Activated naive CD4-positive, alpha-beta T cell (primary cell): ENCODE measurements at places on chromosomes 5 and 9.

- DNase-seq: no peak
Observed at GRCh38 chr5:87233143-87233542, 34.5 kb upstream of the RASA1 start.

GRCh38 chr5:118604106-118604505, 384.2 kb downstream of the DTWD2 start:
- no peak for DNase-seq

DNA sequence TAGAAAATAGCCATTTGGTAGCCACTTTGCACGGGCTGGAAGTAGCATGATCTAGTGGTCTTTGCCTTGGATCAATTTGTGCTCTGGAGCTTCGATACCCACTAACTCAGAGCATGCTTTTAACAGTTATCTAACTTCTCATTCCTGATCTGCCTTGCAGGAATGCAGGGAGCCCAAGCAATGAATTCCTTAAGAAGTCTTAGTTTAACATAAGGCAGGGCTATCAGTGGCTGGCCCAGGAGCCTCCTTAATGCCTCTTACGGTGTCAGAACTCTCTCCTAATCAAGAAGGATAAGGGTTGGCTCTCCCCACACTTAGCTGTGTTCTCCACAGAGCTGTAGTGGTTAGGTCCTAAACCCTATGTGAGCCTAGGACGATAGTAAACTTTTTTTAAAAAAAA, 95.8 kb upstream of the TBCA start:
- DNase-seq: no peak

DNA sequence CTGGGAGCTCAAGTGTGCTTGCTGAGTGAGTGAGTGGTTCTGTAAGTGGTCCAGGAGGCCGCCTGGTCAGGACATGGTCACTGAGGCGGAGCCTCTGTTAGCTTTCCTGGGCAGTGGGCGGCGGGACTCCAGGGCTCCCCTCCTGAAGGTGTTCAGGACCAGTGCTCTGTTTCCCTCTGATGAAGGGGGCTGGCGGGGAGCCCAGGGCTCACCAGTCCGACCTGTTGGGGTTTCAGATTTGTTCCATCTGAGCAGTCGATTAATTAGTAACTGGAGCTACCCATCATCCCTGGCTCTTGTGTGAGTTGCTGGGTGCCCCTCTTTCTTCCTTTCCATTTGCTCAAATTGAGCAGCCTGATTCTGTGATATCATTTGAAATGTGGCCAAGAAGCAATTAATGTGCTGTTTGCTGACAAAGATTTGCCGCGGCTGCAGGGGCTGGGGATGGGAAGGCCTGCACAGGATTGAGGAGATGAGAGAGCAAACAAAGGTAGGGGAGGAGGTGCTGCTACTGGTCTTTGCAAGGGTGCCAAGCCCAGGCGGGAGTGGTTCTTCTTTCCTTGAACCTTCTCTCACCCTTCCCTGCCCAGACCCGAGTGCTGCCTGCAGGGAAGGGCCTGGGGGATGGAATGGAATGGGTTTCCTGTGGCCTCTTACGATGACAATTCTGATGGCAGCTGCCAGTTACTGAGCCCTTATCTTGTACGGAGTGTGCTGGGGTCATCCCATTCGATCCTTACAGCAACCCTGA, 92.8 kb upstream of the PITX1 start:
- no peak for DNase-seq

- DNase-seq: no peak
Observed at GRCh38 chr5:72937517-72938061, 18.3 kb upstream of the FCHO2 start.

GRCh38 chr5:10903786-10904560, 142.9 kb upstream of the DAP start:
- DNase-seq: no peak

DNA sequence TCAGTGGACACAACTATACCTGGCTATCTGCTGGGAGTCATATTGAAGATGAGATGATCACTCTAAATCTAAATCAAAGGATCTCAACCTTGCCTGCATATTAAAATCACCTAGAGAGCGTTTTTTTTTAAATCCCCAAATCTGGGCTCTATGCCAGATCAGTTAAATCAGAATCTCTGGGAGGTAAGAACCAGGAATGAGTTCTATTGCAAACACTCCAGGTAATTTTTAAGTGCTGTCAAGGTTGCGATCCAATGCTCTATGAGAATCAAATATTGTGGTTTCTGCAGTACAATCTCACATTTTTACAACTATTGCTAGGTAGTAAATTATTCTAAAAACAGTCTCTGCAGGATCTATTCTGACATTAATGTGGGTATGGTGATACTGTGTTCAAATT, 202.3 kb upstream of the OR13F1 start:
- DNase-seq: no peak

- no peak for DNase-seq
Observed at GRCh38 chr5:150489360-150490295, 18.3 kb upstream of the NDST1 start.

- no peak for DNase-seq
Observed at GRCh38 chr5:67033880-67034651, 162.5 kb downstream of the CD180 start.

GRCh38 chr5:35083150-35083549, 35.4 kb upstream of the AGXT2 start:
- no peak for DNase-seq

- no peak for DNase-seq
Observed at GRCh38 chr5:72387985-72388384, 67.8 kb downstream of the PTCD2 start.

DNA sequence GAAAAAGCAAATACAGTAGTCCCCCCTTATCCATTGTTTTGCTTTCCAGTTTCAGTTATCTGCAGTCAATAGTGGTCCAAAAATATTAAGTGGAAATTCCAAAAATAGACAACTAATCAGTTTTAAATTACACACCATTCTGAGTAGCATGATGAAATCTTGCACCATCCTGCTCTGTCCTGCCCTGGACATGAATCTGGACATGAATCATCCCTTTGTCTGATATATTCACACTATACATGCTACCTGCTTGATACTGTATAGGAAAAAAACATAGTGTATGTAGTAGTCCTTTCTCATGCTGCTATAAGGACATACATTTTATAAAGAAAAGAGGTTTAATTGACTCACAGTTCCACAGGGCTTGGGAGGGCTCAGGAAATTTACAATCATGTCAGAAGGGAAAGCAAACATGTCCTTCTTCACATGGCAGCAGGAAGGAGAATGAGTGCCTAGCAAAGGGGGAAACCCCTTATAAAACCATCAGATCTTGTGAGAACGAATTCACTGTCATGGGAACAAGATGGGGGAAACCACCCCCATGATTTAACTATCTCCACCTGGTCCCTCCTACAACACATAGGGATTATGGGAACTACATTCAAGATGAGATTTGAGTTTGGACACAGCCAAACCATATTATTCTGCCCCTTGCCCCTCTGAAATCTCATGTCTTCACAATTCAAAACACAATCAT, 153.9 kb downstream of the ARRDC3 start:
- DNase-seq: no peak

- DNase-seq: no peak
Observed at GRCh38 chr9:3191715-3192114, 334.1 kb downstream of the RFX3 start.

- no peak for DNase-seq
Observed at GRCh38 chr5:111859533-111860270, 102.7 kb upstream of the NREP start.

DNA sequence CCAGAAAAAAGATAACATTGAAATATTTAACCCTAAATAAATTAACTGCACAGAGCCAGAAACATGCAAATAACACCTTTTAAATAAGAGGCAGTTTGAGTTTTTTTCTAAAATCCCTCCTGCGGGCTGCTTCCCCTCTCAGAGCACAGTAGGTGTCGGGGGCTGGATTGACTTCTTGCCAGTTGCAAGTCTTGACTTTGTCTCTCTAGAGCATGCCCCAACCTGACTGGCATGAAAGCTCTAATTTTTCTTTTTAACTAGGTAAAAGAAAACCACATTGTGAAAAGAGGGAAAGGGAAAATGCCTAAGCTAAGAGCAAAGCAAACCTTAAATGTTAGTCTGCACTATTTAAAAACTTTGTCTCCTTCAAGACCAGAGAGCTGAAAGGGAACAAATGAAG, 46.4 kb upstream of the DNAH5 start:
- no peak for DNase-seq

DNA sequence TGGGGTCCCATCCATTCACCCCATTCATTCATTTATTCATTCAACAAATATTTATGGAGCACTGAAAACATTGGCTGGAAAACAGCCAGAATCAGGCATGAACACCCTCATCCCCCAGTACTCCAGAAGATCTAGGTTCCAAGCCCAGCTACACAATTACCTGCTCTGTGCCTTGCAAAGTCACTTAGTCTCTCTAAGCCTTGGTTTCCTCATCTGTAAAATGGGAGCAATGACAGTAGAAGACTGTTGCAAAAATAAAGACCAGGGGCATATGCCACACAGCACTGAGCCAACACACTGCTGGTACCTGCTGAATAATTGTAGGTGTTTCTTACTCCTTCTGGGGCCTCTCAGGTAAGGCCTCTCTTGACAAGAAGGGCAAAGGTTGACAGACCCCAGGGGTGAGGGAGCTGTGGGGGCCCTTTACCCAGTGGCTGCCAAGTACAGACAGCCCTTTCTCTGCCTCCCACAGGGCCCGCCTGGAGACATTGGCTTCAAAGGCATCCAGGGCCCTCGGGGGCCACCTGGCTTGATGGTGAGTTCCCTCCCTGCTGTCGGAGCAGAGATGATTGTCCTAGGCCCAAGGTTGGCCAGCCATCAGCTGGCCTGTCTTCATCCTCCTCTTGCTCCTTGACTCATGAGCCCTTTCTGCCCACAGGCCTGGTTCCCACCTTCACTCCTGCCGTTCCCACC, 22.6 kb upstream of the ORM1 start:
- DNase-seq: no peak
